ENCODE measurements at places on chromosomes 16 and 17.
A peak's percentile ranks its signal among the peaks of the same experiment; 100 is the strongest.

DNA sequence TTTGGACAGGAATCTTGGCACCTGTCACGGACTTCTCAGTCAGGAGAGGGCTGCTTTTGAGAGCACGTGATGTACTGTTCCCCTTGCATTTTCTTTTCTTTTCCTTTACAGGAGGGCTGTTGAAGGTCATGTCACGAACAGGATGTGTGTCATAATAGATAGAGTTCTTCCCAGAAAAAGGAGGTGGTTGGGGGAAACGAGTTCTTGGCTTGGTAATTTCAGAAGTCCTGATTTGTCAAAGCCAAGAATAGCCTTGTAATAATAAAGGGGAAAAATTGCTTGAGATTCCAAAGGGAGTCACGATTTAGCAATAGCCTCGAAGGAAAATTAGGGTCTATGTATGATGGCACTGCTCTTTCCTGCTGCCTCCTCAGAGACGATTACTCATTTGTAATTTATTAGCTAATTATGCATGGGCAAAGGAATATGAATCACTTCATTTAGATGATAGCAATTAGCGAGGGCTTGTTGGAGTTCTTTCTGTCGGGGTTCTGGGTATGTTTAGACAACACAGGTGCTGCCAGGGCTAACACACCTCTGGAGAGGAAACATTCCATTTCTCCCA is 277.7 kb upstream of the N4BP1 start:
- DNase-seq = no peak

DNA sequence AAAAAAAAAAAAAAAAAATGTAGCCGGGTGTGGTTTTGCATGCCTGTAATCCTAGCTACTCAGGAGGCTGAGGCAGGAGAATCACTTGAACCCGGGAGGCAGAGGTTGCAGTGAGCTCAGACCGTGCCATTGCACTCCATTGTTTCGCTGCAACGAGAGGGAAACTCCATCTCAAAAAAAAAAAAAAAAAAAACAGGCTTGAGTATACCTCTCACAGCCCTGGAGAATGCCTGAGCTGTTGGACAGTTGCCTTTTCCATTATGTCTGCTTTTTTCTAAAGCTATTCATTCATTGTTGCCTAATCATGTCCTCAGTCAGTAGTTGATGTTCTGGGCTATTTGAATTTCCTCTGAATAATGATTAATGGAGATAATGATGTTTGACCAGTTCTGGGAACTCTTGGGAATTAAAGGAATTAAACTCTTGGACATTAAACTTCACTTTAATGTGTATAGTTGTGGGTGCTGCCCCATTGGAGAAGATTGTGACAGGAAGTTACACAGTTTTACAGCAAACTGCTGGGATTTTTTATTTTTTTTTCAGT is 11.8 kb downstream of the HMOX2 start:
- DNase-seq = no peak

DNA sequence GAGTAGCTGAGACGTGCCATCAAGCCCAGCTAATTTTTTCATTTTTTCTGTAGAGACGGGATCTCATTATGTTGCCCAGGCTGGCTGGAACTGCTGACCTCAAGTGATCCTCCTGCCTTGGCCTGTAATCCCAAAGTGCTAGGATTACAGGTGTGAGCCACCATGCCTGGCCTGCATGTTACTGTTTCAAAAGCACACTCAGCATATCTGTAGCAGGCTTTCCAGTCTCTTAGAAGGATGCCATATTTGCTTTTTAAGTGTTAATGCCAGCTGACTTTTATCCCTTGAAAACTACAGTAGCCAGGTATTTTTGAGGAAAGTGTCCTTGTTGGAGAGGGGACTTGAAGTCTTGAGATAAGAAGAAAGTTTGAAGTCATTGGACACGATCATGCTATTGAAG is 15.3 kb upstream of the SPAG9 start:
- DNase-seq = no peak

DNA sequence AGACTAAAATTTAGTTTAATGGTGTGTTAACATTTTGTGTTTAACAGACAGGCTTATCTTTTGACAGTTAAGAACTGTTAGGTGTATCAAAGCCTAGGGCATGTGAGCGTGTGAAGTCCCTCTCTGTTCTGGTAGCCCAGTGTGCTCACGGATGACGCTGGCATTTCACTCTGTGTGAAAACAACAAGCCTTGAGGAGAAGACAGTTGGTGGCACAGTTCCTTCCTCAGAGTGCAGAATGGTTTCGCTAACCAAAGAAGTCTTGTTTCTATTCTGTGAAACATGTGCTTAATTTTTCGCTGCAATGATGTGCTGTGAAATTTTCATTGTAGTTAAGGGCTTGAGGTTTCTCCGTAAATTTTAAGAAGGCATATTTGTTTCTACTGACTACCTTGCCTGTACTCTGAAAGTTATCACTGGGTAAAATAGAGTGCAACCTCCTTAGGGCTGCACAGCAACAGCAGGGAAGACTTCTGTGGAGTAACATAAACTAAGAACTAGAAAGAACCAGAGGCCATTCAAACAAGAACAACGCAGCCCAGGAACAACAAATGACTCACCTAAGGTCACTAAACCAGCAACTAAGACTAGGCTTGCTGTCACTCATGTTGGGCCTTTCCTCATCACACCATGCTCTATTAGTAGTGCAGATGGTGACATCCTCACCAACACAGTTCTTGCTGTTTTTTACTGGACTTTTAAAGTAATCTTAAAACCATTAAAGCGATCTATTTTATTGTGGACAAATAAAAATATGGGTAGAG is 33.4 kb downstream of the BRD7 start:
- DNase-seq = no peak

DNA sequence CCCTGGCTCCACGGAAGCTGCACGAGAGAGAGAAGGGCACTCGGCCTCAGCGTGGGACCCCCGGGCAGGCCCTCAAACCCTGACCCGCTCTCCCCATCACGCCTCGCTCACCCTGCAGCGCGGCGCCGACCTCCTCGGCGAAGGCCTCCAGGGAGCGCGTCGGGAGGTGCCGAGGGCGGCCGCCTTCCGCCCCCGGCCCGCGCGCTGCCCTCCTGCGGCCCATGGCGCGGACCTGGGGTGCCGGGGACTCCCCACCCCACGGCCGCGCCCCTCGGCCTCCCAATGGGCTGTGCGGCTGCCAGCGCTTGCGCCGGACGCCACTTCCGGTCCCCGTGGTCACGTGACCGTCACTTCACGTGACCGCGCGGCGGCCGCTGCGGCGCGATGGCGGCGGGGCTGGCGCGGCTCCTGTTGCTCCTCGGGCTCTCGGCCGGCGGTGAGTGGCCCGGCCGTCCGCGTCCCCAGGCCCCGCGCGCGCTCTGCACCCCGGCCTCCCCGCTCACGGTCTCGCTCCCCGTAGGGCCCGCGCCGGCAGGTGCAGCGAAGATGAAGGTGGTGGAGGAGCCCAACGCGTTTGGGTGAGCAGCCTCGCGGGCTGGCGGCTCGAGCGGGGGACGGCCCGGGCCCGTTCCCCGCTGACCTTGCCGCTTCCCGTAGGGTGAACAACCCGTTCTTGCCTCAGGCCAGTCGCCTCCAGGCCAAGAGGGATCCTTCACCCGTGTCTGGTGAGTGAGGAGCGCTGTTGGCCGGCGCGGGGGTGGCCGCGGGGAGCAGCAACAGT is at the start of the genes GNPTG and TSR3:
Gene GNPTG (plus strand): TSS at position 350 of the 781 bp plus-strand sequence. CDS start 35 bp downstream, at position 385.
Gene TSR3 (minus strand): TSS at position 297 of the 781 bp plus-strand sequence. CDS start 74 bp downstream, at position 223.
- peak; percentile 59 for DNase-seq

DNA sequence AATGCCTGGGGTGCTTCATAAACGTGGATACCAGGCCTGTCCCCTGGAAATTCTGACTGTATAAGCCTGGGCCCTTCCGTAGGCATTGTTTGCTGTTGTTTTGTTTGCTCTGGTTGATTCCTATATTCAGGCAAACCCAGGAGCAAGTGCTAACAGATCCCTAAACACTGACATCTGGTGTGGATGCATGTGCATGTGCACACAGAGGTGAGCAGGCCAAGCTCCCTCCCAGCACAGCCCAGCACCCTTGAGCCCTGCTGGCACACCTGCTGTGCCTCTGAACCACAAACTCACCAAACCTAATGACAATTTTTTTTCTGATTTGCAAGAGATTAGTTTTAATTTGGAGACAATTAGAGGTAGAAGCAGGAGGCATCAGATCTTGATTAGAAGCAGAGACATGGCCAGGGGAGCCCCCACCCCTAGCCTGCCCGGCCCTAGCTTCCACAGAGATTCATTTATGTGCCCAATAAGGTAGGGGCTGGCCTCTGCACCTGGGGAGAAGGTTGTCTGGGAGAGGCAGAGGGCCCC is 40.4 kb downstream of the TMEM132E start:
- no peak for DNase-seq

DNA sequence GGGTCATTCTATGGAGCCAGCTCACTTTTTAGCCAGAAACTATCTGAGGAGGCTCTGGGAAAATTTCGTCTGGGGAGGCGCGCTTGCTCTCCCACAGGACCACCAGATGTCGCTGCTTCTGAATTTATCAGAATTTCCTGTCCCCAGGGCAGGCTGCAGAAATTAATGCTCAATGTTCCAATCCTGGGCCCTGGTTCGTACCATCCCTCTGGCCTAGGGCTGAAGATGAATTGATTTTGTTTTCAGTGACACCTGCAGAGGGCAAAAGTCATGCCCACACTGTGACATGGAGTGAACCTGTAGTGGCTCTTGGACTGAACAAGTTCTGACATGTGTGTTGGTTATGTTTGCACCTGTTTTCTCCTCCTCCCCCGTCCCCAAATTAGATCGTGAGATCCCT is 482.6 kb downstream of the NPIPA7 start:
- peak; percentile 71 for DNase-seq

- no peak for DNase-seq
These were observed 97.6 kb upstream of the FAM20A start for GRCh38 chr17:68698746-68699145.

- DNase-seq = no peak
These were observed 151.3 kb downstream of the RPTOR start for GRCh38 chr17:80695979-80696378.

DNA sequence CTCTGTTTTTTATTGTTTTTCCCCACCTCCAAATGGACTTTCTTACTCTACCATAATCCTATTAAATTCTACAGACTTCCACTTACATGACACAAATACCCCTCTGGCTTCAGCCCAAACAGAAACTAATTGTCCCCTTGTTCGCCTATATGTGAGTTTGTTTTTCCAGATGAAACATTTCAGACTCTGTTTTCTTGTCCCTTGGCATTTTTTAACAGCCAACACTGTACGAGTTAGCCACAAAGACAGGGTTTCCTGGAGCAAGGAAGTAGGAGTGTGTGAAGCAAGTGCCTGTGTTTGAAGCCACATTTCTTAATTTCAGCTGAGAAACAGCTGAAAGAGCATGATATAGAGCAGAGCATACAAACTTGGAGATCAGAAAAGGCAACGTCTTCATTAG is 382.2 kb upstream of the CDH5 start:
- DNase-seq = no peak

GRCh38 chr17:40722241-40722640 is 18.7 kb upstream of the KRT24 start:
- no peak for DNase-seq

DNA sequence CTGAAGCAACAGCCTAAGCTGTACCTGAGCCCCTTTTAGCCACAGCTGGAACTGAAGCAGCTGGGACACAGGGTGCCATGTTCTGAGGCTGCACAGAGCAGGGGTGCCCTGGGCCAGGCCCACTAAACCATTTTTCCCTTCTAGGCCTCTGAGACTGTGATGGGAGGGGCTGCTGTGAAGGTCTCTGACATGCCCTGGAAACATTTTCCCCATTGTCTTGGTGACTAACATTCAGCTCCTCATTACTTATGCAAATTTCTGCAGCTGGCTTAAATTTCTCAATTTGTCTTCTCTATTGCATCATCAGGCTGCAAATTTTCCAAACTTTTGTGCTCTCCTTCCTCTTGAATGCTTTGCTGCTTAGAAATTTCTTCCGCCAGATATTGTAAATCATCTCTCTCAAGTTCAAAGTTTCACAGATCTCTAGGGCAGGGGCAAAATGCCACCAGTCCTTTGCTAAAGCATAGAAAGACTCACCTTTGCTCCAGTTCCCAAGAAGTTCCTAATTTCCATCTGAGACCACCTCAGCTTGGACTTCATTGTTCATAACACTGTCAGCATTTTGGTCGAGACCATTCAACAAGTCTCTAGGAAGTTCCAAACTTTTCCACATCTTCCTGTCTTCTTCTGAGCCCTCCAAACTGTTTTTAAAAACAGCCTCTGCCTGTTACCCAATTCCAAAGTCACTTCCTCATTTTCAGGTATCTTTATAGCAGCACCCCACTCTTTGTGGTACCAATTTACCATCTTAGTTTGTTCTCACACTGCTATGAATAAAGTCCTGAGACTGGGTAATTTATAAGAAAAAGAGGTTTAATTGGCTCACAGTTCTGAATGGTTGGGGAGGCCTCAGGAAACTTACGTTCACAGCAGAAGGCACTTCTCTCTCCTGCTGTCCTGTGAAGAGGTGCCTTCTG is 49.8 kb downstream of the TMEM100 start:
- no peak for DNase-seq

DNA sequence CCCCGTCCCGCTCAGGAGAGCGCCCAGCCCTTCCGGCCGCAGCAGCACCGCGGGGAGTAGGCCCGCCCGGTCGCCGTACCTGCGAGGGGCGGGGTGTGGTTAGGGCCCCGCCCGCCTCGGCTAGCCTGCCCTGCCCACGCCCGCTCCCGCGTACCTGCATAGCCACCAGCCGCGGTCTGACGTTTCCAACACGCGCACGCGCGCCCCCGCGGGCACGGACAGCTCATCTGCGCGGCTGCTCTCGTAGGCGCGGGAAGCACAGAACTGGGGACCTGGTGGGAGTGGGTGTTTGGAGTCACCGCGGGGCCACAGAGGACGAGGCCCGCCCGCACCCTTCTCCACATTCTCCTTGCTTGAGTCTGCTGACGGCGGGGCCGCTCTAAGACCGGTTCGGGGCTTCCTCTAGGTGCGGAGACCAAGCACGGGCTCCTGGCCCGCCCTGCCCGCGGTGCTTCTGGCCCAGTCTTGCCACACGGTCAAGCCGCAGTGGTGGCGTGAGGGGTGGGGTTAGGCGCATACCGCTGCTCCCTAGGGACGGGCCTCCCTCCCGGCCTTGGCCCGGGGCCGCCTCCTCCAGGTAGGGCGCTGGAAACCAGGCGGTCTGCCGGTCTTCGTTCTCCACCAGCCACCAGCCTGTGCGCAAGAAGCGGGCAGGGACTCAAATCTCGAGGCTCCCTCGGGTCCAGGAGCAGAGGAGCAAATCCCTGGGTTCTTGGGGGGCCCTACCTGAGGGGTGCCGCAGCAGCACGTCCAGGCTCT is 1.8 kb downstream of the NOXO1 start:
- DNase-seq = no peak

DNA sequence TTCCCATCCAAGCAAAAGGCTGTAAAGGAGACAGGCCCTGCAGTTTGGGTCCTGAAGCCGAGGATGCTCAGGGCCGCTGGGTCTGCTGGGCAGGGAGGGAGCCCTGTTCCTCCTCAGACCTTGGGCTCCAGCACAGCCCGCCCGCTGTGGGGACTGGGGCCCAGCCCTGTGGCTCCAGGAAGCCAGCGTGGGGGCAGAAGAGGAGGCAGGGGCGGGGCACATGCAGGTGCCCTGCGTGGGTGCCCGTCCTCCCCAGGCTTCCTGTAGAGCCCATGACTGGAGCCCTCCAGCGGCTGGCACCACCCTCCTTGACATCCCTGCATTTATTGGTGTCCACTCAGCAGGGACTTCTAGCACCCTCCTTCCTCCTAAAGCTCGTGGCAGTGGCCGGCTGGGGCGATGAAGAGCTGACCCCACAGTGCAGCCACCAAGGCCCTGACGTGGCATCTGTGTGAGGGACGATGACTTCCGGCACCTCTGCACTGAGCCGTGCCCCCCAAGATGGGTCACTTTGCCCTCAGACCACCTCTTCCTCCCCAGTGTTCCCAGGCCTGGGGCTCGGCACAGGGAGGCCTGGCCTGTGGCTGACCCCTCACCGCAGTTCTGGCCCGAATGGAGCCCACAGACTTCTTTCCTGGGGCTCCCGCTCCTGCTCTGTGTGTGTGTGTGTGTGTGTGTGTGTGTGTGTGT is 9.9 kb downstream of the PRSS27 start:
- DNase-seq = no peak

GRCh38 chr16:71885261-71885650 is 1.3 kb upstream of the ZNF821 start:
- DNase-seq = no peak

Measured in amniotic stem cell (primary cell).